ENCODE measurements at places on chromosomes 7 and 10.

DNA sequence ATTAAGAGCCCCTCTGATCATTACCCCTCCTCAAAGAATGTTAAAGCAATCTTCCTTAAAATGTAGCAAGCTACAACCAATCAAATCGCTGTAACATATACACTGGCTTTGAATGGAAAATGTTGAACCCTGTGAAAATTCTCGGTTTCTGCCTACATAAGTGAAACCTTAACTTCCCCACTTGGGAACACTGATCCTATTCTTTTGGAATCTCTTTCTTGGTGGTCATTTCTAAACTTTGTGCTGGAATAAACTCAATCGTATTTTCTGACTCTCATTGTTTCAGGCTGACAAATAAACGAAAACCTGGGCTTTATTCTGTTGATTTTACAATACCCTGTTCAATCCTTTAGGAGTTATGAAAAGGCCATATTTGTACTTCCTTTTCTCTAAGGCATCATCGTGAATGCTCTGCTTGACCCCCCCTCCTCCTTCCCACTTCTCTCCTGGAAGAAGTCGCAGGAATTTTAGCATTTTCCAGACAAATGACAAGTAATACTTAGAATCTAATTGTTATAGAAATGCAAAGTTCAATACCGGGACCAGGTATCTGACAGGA, 155.1 kb upstream of the FAM13C start:
- DNase-seq, result no peak

DNA sequence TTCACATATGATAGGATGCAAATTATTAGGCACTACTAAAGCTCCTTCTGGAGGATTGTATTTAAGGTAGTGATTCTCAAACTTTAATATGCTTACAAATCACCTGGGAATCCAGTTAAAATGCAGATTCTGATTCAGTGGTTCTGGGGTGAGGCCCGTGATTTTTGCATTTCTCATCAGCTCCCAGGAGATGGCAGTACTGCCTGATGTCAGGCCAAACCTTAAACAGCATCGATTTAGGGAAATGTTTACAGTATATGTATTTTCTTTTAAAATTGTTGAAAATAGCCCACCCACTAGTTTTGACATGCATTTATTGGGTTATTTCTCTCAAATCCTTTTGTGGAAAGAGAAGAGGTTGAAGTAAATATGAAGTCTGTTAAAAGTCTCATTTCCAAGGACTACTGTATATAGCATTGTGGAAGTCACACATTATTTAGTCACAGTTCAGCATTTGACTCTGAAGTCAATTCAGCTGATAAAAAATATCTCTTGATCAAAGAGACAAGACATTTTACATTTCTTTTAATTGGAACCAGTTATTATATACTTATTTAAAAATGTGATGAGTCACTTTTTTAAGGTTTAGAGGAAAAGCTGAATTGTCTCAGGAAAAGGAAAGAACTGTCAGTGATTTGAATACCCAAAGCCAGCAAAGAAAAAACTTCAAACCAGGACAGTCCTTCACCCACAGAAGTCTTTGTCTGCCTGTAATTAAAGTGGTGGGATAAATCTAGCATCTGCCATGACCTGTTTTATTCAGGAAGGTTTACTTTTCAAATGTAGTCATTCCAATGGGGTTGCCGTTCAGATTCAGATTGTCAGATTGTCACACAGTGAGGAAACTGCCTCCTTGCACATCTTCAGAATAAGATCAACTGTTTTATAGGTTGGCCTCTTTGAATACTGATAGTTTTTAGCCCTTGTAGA, 21.1 kb upstream of the HBP1 start:
- DNase-seq, result no peak

DNA sequence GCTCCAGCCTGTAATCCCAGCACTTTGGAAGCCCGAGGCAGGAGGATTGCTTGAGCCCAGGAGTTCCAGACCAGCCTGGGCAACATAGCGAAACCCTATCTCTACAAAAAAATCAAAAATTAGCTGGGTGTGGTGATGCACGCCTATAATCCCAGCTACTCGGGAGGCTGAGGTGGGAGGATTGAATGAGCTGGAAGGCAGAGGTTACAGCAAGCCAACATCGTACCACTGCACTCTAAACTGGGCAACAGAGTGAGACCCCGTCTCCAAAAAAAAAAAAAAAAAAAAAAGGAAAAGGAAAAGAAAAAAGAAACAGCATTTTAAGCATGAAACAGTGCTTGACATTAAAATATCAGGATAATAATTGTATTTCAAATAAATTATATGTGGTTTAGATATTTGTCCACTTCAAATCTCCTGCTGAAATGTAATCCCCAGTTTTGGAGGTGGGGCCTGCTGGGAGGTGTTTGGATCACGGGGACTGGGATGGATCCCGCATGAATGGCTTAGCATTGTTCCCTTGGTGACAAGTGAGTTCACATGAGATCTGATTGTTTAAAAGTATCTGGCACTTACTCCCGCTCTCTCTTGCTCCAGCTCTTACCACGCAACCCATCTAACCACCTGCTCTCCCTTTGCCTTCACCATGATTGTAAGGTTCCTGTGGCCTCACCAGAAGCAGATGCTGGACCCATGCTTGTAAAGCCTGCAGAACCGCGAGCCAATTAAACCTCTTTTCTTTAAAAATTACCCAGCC, 103.4 kb downstream of the SRPK2 start:
- no peak for DNase-seq

DNA sequence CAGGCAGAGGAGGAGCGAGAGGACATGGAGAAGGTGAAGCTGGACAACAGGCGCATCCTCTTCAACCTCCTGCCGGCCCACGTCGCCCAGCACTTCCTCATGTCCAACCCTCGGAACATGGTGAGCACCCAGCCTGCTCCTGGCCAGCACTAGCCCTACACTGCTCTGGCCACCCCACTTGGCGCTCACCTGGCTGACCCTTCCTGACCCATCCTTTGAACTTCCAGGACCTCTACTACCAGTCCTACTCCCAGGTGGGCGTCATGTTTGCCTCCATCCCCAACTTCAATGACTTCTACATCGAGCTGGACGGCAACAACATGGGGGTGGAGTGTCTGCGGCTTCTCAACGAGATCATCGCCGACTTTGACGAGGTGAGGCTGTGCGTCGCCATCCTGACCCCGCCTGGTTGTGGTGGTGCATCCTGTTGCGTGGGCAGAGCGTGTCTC, 129.2 kb downstream of the ADCY1 start:
- no peak for DNase-seq

GRCh38 chr10:62000037-62000603, 98.6 kb downstream of the ARID5B start:
- DNase-seq, result no peak

GRCh38 chr7:91633013-91633441, 247.5 kb downstream of the MTERF1 start:
- no peak for DNase-seq

- DNase-seq, result no peak
These were observed 15.9 kb downstream of the VSIR start for GRCh38 chr10:71757399-71757922.

GRCh38 chr7:112462236-112462635, 12.0 kb downstream of the IFRD1 start:
- DNase-seq, result no peak

DNA sequence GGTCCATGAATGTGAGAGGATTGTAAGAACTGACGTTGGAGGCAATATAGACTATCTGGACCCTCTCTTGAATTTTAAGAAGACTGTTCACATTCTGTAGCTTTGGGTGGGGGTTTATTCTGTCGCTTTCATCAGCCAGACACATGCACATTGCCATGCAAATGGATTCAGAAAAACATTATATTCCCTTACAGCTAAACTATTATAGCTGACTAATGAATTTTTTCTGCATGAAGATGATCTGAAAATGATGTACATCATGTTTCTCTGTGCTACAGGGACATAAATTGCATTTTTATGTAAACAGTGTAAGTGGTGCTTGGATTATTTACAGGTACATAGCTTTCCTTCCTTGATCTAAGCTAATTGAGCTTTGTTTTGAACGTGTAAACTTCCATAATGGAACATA, 1.5 kb downstream of the MET start:
- DNase-seq, result no peak

- no peak for DNase-seq
These were observed 30.7 kb downstream of the PRF1 start for GRCh38 chr10:70571636-70572439.

GRCh38 chr7:135944753-135945152, 32.4 kb downstream of the MTPN start:
- DNase-seq, result no peak

GRCh38 chr7:80679921-80680907, 41.8 kb downstream of the CD36 start:
- DNase-seq, result no peak

Measured in stimulated activated CD8-positive, alpha-beta memory T cell treated with anti-CD3 and anti-CD28 coated beads, Interleukin-7, amount 100 ng/mL, for 48 hours (primary cell).